ENCODE measurements at places on chromosomes 12 and 14.

- DNase-seq = no peak
Measured at GRCh38 chr12:62032870-62033269, 227.3 kb upstream of the USP15 start.

- no peak for DNase-seq
Measured at GRCh38 chr12:76080017-76080728, 4.3 kb downstream of the NAP1L1 start.

DNA sequence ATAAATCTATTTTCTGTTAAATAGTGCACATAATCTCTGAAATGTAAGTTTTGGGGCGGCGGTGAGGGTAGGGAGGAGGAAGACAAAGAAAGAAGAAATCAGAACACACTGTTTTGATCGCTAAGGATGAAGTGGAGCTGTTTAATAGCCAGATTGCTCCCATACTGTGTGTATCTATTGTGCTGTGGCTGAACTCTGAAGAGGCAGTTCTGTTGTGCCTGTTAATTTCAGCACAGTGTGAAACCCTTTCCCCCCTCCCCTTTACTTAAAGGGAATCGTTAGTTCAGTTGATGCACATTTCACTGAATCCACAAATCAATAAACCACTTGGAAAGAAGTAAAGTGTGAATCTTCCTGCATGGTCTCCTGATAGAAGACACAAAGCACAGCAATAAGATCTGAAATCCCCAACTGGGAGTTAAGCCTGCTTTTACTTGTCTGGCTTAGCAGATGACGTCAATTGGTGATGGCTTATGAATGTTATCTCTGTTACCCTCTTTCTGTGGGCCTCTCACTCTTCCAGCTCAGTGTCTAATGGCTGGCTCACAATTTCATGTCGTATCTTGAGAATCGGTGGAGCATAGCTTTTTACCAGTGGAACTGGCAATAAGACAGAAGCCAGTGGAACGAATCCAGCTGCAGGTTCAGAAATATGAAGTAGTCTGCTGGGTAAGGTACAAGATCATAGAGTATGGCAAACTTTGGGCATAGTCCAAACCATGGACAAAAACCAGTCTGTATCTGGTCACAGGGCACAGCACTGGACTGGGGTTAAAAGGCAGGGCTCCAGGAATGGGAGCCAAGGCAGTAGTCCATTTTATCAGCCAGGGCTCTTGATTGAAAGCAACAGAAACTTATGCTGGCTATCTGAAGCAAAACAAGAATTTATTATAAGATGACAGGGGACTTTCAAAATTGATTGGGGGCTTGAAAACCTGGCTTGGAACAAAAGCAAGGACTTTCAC is 413.5 kb upstream of the SEL1L start:
- no peak for DNase-seq

DNA sequence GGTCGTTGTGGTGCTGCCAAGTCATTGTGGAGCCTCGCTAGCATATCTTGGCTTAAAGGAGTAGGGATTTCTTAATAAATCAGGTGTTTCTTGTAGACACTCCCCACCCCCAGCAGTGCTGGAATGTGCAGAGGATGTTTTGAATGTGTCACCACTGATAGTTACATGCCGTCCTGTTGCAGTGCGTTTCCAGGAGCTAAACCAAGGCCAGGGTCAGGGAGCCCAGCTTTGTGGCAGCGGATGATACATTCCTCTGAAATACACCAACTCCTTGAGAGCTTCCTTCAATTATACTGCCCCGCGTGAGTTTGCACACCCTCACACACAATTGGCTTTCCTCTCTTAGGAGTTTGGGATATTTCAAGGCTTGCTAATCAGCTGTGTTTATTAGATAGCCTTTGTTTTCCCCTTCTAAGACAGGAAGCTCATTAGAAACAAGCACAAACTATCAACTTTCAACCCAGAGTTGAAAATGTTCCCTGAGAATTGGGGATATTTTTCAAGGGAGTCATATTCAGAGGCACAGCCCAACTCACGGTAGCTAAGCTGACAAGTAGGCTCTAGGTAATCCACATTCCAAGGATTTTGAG is 154.9 kb downstream of the C12orf75 start:
- no peak for DNase-seq

DNA sequence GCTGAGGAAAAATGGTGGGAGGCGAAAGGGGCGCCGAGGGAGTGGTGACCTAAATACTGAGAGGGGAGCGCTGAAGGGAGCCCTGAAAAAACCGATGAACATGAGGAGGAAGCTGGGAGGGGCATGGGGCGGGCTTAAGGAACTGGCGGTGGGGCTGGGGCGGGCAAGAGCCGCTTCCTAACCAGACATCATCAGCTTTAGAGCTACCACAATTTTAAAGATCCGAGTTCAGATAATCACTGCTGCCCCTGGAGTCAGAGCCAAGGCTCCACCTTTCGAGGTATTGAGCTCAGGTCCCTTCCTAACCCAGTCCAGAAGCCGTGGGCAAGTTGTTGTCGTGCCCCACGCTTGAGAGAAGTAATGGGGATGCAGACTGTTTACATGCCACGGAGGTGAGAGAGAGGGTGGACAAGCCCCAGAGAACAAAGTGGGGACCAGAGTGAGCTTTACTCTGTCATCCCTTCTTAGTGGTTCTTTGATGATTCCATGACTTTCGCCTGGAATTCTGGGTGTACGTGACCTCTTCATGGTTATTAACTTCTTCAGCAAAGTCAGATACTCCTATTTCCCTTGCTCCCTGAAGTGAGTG is 393 bp downstream of the ORMDL2 start:
- DNase-seq = no peak

DNA sequence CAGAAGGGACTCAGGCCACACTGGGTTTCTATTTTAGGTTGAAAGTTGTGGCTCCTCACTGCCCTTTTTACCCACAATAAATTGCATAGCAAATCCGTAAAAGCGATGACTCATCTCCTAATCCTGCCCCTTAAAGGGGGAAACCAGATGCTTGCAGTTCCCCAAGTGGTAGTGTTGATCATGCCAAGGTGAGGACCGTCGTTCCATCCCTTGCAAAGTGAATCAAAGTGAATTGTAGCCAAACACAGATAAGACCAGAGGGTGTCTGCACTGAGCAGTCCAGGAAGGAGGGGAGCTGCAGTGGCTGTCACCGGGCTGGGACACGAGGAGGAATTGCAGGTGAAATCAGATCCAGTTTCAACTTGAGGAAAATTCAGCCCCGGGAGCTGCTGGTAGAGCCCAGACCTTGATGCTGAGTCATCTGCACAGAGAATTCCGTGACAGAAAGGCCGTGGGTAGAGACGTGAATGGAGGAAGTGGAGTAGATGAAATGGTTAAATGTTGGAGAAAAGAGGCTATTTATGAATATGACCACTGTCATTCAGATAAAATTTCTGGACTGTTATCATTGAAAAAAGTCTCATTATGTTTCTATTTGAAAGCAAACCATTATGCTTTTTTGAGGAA is 44.2 kb upstream of the MMP17 start:
- no peak for DNase-seq

- no peak for DNase-seq
Measured at GRCh38 chr14:35121026-35121886, 534 bp downstream of the PPP2R3C start.

- DNase-seq = no peak
Measured at GRCh38 chr14:30738978-30739377, 116.9 kb downstream of the SCFD1 start.

- no peak for DNase-seq
Measured at GRCh38 chr12:30188602-30189326, 405.0 kb upstream of the TMTC1 start.

GRCh38 chr12:116687888-116688287 is 50.0 kb downstream of the SPRING1 start:
- DNase-seq = no peak

GRCh38 chr14:59130462-59130861 is 58.0 kb upstream of the DAAM1 start:
- DNase-seq = no peak

GRCh38 chr12:62879691-62880090 is 55.3 kb downstream of the PPM1H start:
- DNase-seq = no peak

DNA sequence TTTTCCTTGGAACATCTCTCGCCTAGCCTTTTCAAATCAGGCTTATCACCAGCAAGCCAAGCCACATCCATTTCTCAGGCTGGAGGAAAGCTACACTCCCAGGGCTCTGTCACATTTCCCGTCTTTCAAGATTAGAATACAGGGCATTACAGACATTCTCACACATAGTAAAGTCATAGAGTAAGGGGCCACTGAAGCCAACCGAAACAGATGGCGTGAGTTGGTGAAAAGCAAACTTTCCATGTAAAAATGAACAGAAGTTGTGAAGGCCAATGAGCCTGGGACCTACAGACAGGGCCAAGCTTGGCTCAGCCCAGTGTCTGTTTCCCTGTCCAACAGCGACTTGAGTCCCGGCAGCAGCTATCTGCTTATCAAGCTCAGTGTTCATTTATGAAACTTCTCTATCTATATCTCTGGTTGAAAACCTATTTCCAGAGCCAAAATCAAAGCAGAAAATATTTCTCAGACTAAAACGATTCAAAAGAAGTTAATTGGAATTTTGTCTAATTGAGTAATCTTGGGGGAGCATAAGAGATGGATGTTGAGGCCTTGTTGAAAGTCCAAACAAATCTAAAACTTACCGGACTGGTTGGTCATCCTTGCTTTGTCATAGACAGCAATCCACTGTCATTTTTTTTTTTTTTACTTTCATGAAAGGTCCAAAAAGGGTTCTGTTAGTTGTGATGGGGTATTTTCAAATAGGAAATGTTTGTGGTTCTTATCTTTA is 105.6 kb downstream of the DAAM1 start:
- DNase-seq = no peak

- DNase-seq = no peak
Measured at GRCh38 chr12:115402443-115403180, 718.6 kb upstream of the TBX3 start.

DNA sequence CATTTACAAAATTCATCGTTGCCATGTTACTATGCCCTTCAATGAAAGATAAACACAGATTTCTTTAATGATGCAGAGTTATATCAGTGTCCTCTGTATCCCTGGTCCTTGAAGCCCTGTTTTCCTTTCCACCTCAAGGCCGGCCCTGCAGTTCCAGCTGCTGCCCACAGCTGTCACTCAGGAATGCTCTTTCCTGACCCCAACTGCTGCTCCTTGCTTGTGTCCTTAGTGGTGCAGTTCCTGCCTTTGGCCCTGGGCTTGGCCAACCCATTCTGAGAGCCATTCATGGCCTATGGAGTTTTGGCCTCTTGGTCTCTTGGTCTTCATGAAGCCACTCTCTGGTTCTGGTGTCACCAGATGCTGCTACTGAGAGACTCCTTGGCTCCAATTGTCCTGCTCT is 93.1 kb downstream of the GAS2L3 start:
- DNase-seq = no peak

GRCh38 chr12:65308601-65309071 is 30.2 kb downstream of the MSRB3 start:
- DNase-seq = no peak

- no peak for DNase-seq
Measured at GRCh38 chr12:114000861-114001260, 34.7 kb upstream of the RBM19 start.

GRCh38 chr12:117209626-117210025 is 19.4 kb upstream of the FBXO21 start:
- no peak for DNase-seq

- DNase-seq = no peak
Measured at GRCh38 chr12:12592930-12593329, 18.7 kb upstream of the CREBL2 start.

DNA sequence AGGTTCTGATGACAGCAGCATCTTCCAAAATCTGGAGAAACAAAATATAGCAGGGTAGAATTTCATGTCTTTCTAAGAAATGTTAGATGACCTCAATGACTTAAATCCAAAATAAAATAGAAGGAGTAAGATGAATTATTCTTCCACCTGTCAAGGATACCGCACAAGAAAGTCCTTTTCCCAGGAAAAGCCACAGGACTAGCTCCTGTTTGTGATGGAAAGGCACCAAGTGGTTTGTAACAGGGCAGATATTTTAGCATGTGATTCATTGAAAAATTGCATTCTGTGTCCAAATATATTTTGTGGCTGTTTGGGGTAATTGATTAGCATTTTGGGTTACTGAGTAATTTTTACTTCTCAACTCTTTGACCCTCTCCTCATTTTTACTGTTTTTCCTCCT is 2.7 kb downstream of the CD163L1 start:
- no peak for DNase-seq

DNA sequence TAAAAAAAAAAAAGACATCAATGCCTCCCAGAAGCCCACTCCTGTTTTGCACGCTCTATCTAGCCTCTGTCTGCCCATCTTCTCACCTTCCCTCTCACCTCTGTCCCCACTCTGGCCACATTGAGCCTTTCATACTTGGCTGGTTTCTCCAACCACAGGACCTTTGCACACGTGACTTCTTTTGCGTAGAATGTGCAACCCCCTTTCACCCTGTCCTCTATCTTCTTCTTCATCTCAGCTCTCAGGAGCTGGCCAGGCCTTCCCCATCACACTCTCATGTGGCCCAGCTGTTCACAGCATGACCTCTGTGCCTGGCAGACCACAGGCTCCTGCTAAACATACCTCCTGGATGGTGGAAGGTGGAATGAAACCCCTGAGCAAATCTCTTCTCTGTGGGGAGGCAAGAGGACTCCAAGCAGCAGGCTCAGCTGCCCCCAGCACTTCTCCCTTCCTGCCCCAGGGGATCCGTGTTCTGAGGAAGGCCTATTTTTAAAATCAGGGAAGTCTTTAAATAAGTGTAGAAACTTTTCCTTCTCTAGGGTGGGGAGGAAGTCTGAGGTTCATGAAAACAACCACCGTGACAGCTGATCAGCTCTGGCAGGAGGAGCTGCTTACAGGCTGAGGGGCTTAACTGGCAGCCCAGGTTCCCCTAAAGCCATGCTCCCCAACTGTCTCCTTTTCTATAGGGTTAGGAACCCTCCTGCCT is 11.6 kb downstream of the HVCN1 start:
- DNase-seq = peak; percentile 2

GRCh38 chr14:33606591-33606990 is 344.3 kb downstream of the EGLN3 start:
- no peak for DNase-seq

- DNase-seq = no peak
Measured at GRCh38 chr12:74349925-74350324, 187.7 kb upstream of the ATXN7L3B start.
